ENCODE measurements at places on chromosomes 3 and 15.

- DNase-seq = no peak
These were observed 479.9 kb downstream of the CNTN4 start for GRCh38 chr3:2578560-2578959.

GRCh38 chr3:39383881-39384664 lies 903 bp downstream of the SLC25A38 start:
- peak; percentile 97 for DNase-seq

DNA sequence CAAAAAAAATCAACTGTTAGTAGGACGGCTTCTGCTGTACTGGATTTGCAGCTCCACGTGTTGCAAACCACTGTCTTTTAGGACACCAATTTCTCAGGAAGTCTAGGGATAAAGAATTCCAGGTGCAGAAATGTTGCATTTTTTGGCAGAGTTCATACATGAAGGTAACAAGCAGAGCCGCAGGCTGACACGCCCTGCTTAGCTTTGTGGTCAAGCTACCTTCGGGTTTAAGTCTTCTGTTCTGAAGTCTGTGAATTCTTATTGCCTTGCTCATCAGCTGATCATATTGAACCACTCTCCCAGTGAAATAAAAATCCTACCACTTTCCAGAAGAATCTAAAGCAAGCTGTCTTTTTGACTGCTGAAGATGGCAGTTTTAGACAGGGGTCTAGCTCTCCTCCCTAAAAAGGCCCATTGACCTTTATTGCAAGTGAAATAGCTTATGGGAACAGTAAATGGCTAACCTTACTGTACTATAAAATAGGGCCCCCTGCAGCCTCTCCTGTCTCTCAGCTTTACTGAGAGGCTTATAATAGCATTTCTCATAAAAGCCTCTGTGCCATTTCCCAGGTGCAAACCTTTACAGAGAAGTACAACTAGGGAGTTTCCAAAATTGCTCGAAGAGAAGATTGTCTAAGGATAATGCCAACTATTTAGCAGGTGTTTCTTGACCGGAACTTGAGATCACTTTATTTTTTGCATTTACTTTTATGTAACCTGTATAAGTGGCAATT lies 262.2 kb upstream of the IL12A start:
- no peak for DNase-seq

DNA sequence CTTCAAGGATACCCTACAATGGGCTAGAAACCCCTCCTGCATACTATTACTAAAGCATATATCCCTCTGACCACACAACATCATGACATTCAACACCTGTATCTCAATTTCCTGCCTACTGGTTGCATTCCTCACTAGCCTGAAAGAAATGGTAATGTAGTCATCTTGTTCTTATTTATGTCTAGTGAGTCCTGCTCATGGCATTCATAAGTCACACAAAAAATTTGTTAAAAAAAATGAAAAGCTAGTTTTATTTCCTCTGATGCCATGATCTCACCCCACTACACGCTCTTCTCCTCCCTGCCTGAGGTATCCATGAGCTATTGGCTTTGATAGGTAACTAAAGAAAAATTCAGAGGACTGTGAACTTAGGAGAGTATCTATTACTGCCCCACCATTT lies 284.5 kb downstream of the ZNF385D start:
- DNase-seq = no peak

DNA sequence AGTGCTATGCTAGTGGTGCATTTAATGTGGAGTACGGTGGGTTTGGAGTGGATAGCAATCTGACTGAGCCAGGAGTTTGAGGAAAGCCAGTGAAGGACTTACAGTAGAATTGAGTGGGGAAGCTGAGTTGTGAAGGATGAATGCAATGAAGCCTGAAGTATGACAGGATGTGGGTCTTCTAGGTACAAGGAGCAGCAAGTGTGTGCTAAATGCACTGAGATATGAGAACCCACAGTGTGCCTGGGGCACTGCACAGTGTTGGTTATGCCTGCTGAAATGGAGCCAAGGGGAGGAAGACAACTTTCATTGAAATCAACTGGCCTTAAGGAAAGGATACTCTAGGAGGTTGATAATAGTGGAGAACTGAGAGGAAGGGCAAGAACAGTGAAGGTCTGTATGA lies 105.5 kb upstream of the MRPL3 start:
- no peak for DNase-seq

DNA sequence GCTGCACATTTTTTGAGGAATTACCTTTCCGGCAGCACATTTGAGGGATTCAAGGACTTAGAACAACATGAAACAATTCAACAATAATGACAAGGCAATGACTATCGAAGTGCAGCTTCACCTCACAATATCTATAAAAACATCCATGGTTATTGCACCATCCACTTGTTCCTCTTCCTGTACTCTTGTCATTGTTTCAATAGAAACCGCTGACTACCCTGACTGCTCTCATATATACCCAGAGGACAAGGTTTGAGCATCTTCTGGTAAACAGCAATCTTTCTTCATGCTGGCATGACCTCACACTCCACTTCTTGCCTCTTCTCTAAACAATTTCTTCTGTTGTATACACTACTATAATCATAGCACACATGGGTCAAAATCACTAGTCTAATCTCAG lies 864.9 kb downstream of the FHIT start:
- no peak for DNase-seq

DNA sequence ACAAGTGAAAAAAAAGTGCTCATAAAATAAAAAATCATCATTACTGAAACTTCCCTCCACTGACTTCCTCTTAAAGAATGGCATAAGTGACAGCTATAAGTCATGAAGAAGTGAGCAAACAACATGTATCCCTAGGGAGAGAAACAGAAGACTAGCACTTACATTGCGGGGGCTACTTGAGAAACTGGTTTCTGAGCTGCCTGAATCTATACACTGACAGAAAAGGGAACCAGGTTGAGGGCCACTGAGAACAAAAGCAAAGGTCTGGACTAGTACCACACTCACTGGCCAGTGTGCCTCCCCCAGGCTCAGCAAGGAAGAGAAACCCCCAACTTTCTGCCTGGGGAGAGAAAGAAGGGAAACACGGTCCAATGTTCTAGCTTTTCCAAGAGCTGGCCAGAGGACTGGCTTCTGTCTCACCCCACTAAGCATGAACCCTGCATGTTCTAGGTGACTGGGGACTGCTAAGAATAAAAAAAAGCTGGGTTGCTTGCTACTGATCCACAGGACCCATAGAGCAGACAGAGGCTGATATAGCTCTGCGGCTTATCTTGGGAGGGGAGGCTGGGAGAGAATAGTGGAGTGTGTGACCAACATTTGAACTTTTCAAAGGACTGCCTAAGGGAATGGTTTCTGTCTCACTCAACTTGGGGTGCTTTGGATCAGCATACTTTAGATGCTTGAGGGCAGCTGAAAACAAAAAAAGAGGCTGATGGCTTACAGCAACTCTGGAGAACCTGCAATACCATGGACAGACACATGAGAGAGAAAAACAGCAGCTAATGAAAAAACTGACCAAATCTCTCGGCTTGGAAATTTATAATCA lies 8.1 kb downstream of the RAD18 start:
- no peak for DNase-seq

DNA sequence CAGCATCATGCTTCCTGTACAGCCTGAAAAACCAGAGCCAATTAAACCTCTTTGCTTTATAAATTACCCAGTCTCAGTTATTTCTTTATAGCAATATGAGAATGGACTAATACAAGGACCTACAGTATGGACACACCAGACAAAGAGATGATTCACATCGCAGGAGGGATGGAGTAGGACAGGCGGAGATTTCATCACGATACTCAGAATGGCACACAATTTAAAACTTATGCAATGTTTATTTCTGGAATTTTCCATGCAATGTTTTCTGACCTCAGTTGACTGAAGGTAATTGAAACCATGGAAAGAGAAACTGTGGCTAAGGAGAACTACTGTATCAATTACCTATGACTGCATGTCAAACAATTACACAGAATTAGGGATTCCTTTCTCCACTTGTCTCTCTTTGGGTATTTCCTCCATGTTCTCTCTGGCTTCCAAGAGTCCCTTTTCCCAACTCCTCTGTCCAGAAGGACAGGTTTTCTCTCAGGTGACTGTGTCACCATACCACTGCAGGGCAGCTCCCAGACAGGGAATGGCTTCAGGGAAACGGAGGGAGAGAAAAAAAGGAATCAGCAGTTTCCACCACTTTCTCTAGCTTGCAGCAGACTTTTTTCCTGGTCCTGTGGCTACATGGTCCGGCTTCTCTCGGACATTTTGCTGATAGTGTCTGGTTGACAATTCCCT lies 3.0 kb upstream of the ANO10 start:
- no peak for DNase-seq

Measured in stimulated activated CD8-positive, alpha-beta memory T cell treated with anti-CD3 and anti-CD28 coated beads, Interleukin-4, amount 100 ng/mL, for 48 hours (primary cell).